ENCODE measurements at places on chromosomes 12 and 14.

DNA sequence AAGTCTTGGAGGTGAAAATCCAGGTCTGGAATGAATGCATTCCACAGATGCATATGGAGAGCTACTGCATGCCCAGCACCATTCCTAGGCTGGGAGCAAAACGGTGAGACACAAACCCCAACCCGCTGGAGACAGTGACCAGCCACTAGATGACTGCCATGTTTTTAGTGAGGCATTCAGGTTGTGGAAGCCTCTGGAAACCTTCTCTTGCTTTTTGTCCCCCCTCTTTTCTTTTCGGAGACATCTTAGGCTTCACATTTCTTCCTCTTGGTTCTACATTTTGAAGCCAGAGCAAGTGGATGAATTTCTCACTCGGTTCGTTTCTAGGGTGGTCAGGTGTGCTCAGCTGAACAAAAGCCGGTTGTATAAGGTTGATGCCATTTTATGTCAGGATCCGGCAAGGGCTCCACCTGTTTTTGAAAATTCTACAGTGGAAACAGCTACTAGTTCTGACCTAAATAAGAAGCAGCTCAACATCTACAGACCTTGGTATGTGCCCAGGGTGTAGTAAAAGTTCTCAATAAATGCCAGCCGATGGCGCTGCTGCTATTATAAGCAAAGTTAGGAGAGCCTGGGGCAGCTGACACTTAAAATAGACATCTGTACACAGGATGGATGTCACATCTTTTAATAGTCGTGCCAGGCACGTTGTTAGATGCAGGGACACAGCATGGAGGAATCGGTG, 1.8 kb upstream of the ZNF839 start:
- DNase-seq = peak; percentile 66

DNA sequence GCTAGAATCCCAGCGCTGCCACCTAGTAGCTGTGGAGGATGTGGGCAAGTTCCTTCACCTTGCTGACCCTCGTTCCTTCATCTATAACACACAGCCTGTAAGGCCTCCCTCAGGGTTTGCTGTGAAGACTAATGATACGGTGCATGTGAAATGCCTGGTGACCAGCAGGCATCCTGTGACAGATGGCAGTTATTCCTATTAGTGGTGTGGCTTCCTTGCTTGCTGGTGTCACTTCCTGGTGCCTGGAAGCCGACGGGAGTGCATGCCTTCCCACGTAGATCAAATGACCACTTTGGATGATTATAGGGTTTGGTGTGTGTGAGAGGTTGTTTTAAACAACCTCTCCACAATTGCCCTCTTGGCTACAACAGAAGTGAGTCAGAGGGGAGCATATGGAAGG, 894.9 kb downstream of the VRK1 start:
- no peak for DNase-seq

- DNase-seq = no peak
Observed at GRCh38 chr14:69006346-69006745, 27.2 kb upstream of the ACTN1 start.

DNA sequence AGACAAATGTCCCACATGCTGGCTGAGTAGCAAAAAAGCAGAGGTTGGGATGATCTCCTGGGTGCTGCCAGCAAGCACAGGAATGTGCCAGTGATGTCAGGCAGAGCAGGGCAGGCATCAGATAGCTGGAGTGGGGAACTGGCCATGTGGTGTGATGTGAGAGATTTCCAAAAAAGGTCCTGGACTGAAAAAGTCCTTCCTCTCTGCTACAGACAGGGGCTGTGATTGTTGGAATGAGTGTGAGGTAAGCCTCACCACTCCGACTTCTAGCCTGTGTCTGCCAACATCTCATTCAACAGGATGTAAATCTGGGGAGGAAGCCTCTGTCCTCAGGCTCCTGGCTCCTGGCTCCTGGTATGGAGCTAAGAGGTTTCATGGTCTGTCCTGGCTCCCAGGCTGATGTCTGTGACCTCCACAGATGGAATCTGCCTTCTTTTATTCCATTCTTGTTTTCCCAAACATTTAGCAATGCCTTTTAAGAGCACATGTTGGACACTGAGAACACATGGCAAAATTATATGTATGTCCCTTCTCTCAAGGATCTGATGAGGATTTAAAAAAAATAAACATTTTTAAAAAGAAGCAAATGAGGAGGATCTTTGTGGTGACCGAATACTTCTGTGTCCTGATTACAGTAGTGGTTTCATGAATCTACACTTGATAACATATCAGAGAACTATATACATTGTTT, 50.1 kb upstream of the STK38L start:
- DNase-seq = peak; percentile 26

DNA sequence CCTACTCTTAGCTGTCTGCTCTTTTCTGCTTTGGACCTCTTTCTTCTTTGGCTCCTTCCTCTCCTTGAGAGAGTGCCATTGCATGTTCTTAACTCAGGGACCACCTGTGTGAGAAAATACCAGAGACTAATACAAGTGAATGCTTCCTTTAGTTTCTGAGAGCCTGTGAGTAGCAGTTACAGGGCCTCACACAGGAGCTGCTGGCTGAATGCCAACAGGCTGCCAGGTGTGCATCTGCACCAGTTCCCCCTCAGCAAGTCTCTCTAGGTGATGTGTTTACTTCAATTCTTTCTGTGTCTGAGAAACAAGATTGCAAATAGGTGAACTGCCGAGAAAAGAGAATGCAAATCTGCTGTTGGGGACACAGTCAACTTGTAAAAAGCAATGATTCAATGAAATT, 108.2 kb downstream of the STXBP6 start:
- DNase-seq = no peak

DNA sequence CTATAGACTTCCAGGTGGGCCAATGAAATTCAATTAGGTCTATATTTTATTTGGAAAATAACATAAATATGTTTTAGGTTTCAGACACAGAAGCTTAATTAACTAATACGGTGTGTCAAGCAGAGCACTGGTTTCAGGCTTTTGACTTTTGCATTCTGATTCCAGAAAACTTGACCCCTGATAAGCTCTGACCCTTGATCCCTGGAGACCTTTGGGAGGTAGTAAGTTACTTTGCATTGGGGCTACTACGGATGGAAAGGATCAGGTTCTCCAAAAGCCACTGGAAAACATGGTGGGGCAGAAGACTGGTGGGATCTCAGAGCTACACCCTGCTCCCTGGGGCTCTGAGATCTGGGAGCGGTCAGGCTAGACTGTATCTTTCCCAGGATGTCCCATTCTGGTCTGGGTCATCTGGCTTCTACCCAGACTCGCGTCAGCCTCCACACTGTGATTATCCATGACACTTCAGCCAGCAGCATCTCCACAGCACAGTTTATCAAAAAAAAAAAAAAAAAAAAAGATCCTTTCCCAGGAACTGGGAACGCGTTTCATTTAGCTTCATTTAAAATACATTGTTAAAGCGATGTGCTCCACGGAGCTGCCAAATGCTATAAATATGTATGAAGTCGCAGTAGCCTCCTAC, 17.8 kb upstream of the EMP1 start:
- DNase-seq = no peak

GRCh38 chr12:75747572-75748021, 236.2 kb upstream of the KRR1 start:
- DNase-seq = peak; percentile 59

- peak; percentile 58 for DNase-seq
Observed at GRCh38 chr12:88111074-88111652, 30.7 kb downstream of the CEP290 start.

DNA sequence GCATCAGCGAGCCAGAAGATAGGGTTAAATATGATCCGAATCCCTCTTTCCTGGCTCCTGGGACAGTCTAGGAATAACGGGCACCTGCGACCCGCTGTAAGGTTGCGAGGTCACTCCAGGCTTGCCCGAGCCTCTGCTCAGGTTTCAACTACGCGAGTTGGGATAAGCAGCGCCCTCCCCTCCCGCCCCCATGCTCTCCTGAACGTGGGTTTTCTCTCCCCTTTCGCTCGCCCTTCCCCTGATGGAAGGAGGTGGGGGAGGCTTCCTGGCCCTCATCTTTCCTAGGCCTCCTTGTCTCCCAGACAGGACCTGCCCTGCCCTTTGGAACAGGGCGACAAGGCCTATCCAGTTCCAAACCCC, 753 bp upstream of the ATP5MC2 start:
- no peak for DNase-seq

Measured in MCF 10A (cell line).